ENCODE measurements at places on chromosomes 1 and 21.

DNA sequence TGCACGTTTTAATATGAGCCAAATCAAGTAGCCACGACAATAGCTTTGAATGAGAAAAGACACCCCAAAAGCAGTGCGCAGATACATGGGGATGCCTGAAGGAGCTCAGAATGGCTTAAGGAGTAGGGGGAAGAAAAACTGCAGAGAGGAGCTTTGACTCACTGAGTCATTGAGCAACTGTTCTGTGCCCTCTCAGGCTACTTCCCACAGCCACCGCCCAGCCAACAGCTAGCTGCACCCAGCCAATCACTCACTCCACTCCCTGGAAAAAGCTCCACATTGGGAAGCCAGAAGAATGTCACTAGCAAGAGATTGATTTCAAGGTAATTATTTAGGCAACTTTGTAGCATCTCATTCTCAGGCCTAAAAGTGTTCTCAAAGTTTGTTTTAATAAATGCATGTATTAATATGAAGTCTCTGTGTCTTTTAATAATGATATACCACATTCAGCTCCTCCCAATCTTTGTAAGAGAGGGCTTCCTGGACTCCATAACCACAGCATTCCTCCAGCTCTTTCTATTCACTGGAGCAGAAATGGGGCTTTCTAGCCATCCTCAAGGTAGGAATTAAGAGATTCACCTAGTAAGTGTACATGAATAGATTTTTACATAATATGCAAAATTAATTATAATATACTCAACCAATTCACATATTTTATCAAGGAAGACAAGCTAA, 16.8 kb downstream of the DUSP10 start:
- no peak overlapping the region for H3K4me3 ChIP-seq
- H3K36me3 ChIP-seq = peaks cover 18% of the 10 kb centered on the region
- no peak overlapping the region for H3K27ac ChIP-seq
- no peaks in the 10 kb centered on the region for H3K4me1 ChIP-seq
- no peak for DNase-seq
- no peaks in the 10 kb centered on the region for H3K27me3 ChIP-seq

DNA sequence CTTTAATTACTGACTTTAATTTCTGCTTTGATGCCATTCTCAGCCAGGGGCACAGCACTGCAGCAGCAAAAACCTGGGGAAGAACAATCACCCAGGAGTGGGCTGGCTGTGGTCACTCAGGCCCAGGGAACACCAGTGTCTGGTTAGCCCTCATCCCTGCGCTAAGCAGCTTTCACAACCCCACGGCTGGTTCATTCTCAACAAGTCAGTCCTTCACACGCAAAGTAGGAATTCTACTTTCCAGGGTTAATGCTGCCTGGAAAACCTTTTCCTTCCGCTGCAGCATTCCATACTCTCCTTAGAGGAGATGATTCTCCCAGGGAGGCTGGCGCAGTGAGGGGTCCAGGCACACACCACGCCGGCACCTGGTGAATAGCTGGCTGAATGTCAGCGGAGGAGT, 24.3 kb upstream of the KCNE1 start:
- H3K27ac ChIP-seq = peak overlapping the region; percentile 77
- H3K4me1 ChIP-seq = peaks cover 5% of the 10 kb centered on the region
- no peaks in the 10 kb centered on the region for H3K27me3 ChIP-seq
- DNase-seq = no peak
- no peak overlapping the region for H3K4me3 ChIP-seq

DNA sequence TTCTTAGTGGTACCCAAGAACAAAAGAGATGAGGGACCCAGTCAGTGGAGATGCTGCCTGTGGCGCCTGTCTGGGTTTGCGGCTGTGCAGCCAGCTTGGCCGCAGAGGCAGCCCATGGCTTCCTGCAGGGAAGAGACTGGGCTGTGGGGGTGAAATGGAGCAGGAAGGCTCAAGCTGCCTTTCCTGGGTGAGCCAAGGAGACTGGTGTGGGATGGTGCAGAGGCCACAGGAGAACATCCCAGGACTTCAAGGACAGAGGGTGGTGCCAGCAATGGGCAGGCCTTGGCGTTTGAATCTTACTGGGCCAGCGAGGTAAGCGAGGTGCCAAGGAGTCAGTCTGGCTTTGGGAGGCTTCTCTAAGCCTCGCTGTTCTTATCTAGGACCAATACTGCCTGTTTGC, 26.4 kb downstream of the KCNA10 start:
- no peak overlapping the region for H3K4me3 ChIP-seq
- H3K27me3 ChIP-seq = peaks cover 35% of the 10 kb centered on the region
- no peaks in the 10 kb centered on the region for H3K36me3 ChIP-seq
- no peak overlapping the region for H3K27ac ChIP-seq

GRCh38 chr21:15065392-15066122, 757 bp upstream of the NRIP1 start:
- peak overlapping the region; percentile 97 for H3K4me3 ChIP-seq
- peak overlapping the region; percentile 99 for H3K27ac ChIP-seq
- H3K4me1 ChIP-seq = peaks cover 38% of the 10 kb centered on the region
- H3K36me3 ChIP-seq = peaks cover 1% of the 10 kb centered on the region
- peak; percentile 14 for DNase-seq

GRCh38 chr1:77349275-77349674, 67.5 kb downstream of the AK5 start:
- H3K36me3 ChIP-seq = no peaks in the 10 kb centered on the region
- no peak for DNase-seq
- H3K4me1 ChIP-seq = peaks cover 2% of the 10 kb centered on the region
- H3K27ac ChIP-seq = no peak overlapping the region
- H3K27me3 ChIP-seq = no peaks in the 10 kb centered on the region
- H3K4me3 ChIP-seq = no peak overlapping the region

Measured in progenitor cell of endocrine pancreas (in vitro differentiated cells).